ENCODE measurements at places on chromosomes 1 and 21. TPM values are rescaled to one million over a fixed set of nuclear protein-coding genes. Genes with fewer than 3 reads are reported as not detected.

Gene LMOD1
- 9.6 TPM for total RNA-seq

Gene LORICRIN
- not detected for total RNA-seq

DNA sequence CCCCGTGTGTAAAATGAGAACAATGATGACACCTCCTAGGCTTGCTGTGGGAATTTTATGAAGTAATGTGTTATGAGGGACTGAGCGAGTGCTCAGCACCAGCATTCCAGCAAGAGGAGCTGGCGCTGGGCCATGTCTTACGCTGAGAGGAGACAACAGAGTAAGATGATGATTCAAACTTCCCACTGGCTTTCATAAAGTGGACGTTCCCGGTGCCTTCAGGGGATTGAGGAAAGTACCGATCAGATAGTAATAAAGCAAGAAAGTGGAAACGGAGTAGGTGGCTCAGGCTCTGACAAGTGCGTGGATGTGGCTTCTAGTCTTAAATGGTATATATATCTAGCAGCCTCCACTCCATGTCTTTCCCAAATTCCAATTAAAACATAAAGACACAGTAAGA lies 23.8 kb downstream of the EPHA10 start:
- no peak for DNase-seq

Gene ENTREP3
- total RNA-seq = 13.8 TPM

- DNase-seq = no peak
Observed at GRCh38 chr1:211583011-211583992, 4.3 kb upstream of the SLC30A1 start.

Measured in Right ventricle myocardium superior (tissue), 1 donor.